Fibroblast of skin of back (primary cell): ENCODE measurements at places on chromosomes 11 and 22.

GRCh38 chr11:92775003-92775676 is 194.3 kb upstream of the MTNR1B start:
- no peak for DNase-seq

GRCh38 chr11:36023922-36024321 is 80.1 kb downstream of the LDLRAD3 start:
- peak; percentile 64 for DNase-seq

DNA sequence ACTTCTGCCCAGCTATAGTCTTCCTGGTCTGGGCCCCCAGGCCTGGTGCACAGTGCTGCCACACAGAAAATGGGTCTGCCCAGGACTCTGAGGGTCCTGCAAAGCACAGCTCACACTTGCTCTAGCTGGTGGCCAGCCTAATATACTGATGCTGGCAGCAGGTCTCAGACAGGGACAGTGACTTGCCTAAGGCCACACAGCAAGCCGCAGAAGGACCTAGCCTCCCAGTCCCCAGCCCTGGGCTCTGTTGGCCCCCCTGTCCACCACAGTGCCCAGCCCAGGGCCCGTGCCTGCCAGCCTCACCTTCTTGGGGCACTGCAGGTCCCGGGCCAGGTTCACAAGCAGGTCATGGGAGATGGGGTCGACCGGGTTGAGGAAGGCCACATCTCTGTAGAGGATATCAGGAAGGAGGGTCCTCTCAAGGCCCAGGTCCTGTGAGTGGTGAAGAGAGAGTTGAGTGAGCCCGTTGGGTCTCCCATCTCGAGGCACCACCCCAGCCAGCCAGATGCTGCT is 3.3 kb downstream of the LRRC75B start:
- DNase-seq, result no peak

DNA sequence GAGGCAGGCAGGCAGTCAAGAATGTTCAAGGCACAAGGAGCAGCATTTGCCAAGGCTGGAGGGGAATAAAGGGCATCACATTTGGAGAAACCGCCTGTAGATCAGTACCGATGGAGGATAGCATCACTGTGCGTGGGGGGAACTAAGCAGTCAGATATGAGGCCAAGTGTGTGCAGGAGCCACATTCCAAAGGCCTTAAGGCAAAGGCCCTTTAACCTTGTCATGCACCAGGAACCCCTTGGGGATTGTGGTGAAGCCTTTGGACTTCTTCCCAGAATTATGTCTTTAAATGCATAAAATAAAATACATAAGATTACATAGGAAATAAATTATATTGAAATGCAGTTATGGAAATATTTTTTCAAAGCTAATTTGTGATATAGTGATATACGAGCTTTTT is 532.1 kb downstream of the BUD13 start:
- peak; percentile 74 for DNase-seq

GRCh38 chr22:23849009-23850006 is 8.4 kb upstream of the SLC2A11 start:
- DNase-seq, result peak; percentile 75

GRCh38 chr22:29195118-29195963 is 10.4 kb upstream of the EMID1 start:
- no peak for DNase-seq

- no peak for DNase-seq
Observed at GRCh38 chr11:71173709-71174108, 78.7 kb downstream of the SHANK2 start.

DNA sequence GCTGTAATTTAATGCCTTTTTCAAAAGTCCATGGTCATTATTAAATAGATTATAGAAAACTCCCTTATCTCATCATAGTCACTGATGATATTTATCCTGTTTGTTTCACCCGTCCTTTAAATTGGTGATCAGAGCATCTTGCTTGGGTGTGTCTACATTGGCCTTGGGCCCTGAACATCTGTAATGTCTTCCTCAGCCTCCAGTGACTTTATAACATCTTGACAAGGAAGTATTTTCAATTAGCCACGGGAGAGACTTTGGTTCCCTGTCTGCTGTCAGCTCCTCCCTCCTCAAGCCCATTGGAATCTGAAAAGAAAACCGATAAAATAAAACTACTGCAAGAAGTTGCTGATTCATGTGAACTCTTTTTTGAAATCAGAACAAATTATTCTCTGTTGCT is 116.9 kb upstream of the TTC12 start:
- no peak for DNase-seq

DNA sequence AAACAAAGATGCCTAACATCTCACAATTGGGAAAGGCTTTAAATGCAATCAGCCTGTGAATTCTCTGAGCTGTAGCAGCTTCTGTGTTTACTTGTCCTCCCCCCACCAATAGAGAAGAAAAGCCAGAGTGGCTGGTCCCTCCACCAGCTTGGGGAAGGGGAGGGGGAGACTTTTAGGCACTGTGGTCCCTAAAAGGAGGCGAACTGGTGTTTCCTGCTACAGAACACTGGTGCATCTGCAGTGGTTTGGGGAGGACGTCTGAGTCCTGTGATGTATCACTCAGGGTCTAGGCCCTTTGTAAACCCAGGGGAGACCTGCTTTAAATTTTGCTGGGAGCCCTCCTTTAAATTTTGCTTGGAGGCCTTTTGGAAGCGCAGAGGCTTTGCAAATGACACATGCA is 16.9 kb downstream of the TNRC6B start:
- no peak for DNase-seq

GRCh38 chr11:47260366-47260765 is 2.6 kb downstream of the NR1H3 start:
- DNase-seq, result no peak

DNA sequence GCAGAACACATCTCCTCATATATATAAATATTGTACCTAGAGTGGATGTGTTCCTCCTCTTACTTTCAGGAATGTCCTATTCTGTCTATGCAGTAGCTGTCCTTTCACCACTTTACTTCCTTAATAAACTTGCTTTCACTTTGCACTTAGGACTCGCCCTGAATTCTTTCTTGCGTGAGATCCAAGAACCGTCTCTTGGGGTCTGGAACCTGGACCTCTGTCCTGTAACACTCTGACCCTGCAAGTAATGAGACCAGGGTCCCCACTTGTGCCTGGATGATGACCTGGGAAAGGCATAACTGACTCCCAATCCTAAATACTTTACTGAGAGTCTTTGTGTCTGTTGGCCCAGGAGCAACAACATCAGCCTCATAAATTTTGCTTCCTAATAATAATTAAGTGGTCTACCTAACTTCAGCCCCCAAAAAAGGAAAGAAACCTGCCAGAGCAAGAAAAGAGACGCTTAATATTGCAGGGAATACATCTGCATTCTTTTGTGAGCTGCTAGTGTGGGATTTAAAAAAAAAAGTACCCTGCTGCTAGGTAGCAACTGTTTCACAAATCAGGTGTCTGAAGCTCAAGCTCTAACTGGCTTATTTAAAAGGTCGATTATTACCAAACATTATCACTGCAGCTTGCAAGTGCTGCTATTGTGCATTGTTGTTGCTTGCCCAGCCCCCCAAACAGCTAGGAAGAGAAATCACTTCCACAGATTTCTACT is 69.3 kb downstream of the FAM168A start:
- DNase-seq, result no peak

- no peak for DNase-seq
Observed at GRCh38 chr11:64556044-64556720, 34.8 kb upstream of the SLC22A12 start.

GRCh38 chr11:112278803-112279202 is 18.1 kb upstream of the PLET1 start:
- no peak for DNase-seq

DNA sequence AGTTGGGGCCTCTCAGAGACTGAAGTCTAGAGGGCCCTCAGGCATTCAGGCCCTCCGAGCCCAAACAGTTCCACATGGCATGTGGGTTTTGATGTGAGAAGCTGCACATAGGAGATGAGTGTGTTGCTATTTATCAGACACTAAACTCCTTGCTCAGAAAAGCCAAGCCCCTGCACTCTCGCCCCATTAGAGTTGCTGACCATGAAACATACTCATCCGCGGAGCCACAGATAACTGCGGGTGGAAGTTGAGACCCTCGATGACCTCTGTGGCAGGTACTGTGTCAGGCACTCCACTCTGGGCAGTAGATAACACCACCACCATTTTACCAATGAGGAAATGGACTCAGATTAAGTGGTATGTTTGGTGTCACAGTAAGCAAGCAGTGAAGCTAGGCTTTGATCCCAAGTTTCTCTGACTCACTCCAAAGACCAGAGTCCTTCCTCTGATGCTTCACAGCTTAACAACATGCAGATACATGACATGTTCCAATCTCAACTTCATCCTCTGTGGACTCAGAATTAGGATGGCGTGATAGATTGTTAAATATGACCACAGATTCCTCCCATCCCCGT is 202.1 kb downstream of the ADAMTS15 start:
- no peak for DNase-seq

DNA sequence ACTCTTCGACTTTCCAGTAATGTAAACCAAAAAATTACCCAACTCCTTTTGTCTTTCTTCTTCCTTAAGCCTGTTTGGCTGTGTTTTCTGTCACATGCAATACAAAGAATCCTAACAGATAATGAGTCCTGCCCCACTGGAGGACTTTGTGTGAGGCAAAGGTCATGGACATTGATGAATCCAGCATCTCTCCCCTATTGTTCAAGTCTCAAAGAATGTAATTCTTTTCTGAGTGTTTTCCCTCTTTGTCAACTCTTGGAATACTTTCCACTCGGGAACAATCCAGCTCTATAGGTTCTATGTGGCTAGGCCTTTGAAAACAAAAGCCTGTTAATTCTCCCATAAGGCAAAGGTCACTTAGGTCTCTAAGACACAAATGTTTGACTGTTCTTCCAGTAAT is 100.7 kb downstream of the FAR1 start:
- no peak for DNase-seq

DNA sequence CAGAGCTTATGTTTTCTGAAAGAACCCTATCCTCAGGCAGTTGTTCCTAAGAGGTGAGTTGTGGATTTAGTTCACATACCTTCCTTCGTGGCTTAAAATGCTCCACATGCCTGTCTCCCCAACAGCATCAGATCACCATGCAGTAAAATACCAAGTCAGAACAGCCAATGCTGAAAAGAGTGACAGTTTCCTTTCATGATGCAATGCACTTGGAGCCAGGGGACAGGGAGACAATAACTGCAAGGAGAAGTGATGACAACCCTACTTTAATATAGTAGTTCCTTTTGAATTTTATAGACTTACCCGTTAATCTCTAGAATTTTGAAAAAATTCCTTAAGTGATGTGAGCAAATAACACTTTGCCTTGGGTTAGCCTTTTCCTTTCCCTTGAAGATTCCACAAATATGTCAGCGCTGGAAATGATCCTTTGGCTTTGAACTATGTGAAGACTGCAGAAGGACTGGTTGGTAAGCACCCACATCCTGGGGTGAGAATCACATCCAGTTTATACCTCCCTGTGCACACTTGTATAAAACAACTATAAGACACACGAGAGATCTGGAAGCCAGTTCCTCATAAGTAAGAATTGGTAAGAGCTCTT is 71.2 kb downstream of the PIWIL4 start:
- DNase-seq, result peak; percentile 30
